Cortex of kidney (tissue), 1 donor: ENCODE measurements at places on chromosomes 11 and 22.

- DNase-seq, result no peak
Measured at GRCh38 chr11:94402355-94402754, 1.1 kb upstream of the GPR83 start.

- no peak for DNase-seq
Measured at GRCh38 chr11:794766-795633, 3.1 kb downstream of the SLC25A22 start.

- no peak for DNase-seq
Measured at GRCh38 chr11:44096360-44097185, 1.1 kb downstream of the EXT2 start.

DNA sequence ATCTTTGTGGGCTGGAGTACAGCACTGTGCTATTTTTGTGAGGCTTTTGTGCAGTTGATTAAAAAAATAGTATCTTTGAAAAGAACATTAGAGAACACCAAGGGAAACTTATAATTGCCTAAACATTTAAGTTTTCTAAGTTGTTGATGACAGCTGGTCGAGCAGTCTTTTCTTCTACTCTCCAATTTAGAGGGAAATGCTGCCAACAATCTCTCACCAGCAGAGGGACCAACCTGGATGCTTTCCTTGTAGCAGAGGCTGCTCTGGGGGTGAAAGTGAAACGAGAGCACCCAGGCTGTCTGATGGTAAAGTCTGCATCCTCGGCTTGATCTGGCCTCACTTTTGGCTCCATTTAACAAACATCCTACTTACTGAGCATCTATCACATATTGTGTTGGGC lies 1286.5 kb upstream of the TENM4 start:
- DNase-seq, result no peak

DNA sequence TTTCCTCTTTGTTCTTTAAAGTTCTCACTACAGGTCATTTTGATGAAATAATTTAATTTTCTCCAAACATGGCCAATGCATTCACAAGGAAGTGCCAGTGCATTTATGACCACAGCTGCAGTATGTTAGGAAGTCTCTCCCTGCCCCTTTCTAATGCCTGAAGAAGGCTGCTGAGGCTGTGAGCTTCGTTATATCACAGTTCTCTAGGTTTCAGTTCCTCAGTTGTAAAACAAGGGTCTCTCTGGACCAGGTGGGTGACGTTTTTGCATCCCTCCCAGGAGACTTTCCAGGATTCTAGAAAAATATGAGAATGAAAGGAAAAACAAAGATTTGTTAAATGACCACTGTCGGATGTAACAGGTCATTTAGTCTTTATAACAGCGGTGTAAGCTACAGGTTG lies 171.6 kb downstream of the LARGE1 start:
- no peak for DNase-seq

DNA sequence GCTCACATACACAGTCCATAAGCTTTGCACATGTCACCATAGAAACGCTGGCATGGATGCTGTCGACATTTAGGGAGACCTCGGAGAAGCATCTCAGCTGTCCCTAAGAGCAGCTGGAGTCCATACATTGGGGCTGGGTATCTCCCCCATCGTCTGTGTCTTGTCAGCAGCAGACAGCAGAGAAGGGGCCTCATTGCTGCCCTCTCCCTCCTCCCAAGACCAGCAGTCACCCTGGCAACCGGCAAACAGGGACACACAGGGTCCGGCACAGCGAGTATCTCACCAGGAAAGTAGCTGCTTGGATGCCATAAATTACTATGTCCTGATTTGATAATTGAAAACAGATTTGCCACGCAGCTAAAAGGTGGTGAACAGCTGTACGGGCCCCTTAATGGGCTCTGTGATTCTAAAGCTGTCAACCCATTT lies 84.4 kb downstream of the CD44 start:
- DNase-seq, result no peak

DNA sequence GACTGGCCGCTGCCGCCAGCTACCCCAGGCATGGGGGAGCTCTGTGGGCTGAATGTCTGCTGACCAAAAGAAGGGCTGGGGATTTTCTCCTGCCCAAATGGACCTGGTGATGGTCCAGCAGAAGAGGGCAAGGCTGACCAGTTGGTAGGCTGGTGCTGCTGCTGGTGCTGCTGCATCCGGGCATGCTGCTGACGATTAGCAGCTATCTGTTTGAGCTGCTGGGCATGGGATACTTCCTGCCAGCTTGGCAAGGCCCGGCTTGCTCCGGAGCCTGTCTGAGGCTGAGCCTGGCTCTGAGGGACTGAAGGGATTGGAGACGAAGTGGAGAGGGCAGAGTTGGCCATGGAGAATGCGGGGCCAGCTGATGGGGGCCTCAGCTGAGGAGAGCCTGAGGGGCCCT lies 168.6 kb upstream of the MTMR2 start:
- no peak for DNase-seq

DNA sequence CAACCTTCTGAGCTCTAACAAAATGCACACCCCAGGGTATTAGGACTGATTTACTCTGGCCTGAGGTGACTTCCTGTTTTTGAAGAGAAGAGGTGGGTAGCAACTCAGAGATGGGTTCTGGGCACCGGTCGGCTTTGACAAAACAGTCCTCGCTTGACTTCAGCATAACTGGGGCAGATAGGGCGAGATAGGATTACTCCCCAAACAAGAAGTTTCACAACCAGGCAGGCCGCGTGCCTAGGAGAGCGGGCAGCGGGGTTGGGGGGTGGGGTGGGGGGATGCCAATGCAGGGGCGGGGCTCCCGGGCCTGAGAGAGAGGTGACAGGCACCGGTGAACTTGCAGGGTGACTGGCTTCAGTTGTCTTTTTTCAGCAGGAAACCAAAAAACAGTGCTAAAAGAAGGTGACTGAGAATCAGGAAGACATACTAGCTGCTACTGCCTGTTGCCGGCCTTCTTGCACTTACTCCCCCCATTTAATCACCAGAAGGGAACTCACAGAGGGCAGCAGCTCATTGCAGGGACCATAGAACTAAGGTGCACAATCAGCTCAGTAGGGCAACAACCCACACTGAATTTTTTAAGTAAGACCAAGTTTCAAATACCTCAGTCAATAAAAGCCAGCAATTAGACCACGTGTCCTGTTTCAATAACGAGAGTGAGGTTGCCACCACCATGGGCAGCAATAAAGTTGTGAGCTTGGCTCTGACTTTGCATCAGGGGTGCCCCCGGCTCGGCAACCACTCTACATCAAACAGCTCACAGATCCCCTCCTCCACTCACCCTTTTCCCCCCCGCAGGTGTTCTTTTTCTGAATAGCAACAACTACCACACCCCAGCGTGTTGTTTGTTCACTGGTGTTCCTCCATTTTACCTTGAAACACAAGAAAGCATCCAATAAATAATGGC lies 37.2 kb upstream of the ETS1 start:
- no peak for DNase-seq

DNA sequence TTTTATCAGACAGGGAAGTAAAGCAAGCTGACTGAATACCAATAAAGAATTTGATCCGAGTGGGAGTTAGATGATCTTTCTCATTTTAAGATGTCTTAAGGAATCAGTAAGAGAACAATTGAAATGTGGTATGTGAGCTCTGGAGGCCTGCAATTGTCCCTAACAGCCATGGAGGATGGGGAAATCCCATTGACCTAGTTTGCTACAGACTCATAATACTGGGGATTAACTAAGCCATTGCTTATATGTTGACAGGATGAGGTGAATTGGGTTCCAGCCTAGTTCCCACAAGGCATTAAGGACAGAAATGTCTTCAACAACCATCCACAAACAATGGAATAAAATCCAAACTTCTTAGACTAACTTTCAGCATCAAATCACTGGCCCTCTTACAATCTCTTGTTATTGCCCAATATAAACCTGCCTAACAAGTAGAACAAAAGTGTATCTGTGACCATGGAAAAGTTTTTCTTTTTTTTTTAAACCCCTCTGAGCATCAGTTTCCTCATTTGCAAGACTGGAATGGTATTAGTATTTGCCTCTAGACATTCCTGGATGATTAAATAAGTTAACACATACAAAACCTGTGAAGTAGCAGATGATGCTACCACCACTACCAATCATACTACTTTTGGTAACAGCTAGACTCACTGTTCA lies 773.2 kb downstream of the DLG2 start:
- no peak for DNase-seq

DNA sequence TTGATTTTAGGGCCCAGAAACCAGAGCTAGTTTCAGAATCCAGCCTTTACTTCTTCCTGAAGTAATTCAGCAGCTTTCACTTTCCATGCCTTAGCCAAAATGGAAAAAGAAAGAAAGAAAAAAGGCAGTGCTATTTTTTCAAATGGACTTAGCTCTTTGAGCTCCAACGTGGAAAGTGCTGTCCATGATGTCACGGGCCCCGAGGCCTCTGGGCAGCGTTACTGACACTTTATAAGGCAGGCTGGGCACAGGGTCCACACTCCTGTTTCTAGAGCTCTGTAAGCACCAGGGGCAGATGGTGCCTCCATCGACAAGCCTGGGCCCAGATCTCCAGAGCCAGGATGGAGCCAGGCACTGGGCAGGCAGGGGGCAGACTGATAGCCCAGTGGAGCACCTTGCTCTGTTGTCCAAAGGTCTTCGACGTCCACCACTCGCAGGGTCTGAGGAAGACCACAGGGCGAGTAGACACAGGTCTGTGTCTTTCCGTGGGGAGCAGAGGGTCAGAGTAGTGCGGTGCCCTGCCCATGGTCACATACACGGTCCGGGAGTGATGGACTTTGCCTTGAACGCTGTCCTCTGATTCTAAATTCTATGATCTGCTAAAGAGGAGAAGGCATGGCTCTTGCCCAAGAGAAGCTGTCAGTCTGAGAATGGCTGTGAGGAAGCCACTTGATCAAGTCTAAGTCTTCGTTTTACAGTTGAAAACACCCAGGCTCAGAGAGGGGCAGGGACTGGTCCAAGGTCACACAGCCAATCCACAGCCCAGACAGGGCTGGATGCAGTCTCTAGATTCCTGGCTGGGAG lies 22.0 kb upstream of the WNT11 start:
- DNase-seq, result no peak

DNA sequence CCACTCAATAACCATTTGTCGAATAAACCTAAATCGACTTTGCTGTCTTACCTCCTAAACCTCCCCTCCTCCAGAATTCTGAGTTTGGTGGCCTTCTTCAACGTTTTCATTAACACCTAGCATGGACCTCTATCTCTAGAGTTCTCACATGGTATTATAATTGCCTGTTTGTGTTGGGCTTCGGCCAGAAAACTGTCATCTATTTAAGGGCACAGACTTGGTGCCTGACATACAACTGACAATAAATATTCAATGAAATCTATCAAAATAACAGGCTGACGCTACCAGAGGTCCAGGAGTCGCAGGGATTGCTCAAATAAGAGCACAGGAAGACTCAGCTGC lies 687 bp downstream of the ALKBH8 start:
- no peak for DNase-seq

DNA sequence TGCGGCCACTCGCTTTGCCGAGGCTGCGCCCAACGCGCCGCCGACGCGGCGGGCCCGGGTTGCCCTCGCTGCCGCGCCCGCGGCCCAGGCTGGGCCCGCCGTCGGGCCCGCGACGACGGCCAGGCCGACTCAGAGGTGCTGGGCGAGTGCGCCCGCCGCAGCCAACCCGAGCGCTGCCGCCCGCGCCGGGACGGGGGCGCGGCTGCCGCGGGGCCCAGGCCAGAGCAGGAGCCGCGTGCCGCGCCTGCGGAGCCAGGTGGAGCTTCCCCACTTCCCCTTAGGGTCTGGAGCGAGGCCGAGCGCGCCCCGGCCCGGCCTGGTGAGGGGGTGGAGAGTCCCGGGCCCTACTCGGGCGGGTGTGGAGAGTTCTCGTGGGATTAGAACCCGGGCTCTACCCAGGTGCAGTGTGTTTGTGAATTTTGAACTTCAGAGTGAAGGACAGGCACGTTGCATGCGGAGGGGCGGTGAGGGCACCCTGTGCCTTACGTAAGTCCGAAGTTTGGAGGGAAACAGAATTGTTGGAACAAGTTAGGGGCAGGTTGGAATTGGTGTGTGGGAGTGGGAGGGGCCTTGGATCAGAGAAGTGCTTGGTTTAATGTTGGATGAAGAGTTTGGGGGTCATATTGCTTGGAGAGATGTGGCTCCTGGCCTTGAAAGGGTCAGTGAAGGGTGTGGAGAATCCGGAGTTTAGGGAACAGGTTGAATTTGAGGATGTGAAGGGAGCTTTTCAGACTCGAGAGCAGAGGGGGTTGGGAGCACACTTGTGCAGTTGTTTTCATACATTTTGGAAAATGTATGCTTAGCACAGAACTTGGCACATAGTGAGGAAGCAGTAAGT lies 697 bp downstream of the RNF169 start:
- DNase-seq, result no peak

- DNase-seq, result no peak
Measured at GRCh38 chr11:11510939-11511338, 110.9 kb downstream of the GALNT18 start.

DNA sequence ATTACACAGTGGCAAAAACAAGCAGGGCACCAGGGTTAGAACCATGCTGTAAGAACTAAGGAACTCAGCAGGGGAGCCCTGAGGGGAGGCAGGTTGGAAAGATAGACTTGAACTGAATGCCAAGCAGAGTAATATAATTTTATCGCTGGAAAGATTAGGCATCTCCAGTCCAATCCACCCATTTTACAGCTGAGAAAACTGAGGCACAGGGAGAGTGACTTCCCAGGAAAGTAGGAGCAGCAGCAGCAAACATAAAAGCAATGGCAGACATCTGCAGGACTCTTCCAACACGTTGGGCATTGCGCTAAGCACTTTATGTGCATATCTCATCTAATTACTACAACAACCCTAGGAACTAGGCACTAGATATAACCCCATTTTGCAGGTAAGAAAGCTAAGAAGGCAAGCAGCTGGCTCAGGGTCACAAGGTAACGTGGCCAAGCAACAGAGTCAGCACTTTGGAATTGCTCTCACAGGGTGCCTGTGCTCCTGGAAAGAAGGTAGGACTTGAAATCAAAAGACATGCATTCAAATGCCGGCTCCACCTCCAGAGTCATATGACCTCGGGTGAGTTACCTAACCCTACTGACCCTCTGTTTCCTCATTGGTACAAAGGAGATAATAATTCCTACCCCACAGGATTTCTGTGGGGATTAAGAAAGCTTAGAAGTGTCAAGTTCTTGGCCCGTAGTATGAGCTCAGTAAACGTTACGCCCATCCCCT lies 215.3 kb downstream of the BARX2 start:
- no peak for DNase-seq

- DNase-seq, result no peak
Measured at GRCh38 chr22:39332441-39333064, 13.1 kb upstream of the RPL3 start.

- no peak for DNase-seq
Measured at GRCh38 chr11:91209751-91210150, 986.9 kb upstream of the CHORDC1 start.
